ENCODE measurements at places on chromosomes 7 and 10.

GRCh38 chr10:78194539-78195402, 161.1 kb downstream of the RPS24 start:
- no peak for DNase-seq

DNA sequence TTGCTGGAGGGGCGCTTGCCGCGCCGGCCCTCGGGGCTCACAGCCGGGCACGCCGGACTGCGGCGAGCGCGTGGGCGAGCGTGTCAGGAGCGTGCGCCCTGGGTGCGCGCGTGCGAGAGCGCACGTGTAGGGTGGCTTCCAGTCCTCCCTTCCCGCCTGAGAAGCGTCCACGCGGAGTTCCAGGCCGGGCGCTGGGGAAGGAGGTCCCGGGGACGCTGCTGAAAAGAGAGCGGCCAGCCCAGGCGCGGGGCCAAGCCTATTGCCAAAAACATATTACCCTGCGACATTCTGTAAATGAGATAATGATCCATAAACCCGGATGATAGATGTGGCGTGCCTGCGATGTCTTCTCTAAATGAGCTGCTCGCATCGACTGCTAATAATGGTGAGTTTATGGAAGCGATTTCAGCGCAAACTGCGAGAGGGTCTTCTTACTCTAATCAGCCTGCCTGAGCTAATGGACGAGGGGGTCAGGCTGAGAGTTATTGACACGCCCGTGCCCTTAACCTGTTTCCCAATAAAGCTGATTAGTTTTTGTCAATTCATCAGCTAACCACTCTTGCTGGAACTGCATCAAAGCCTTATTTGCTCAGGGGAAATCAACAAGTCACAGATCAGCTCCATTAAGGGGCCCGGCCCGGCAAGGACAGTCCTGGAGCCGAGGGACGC, 8.0 kb upstream of the MNX1 start:
- no peak for DNase-seq

GRCh38 chr7:31106303-31107105, 54.4 kb downstream of the ADCYAP1R1 start:
- no peak for DNase-seq

DNA sequence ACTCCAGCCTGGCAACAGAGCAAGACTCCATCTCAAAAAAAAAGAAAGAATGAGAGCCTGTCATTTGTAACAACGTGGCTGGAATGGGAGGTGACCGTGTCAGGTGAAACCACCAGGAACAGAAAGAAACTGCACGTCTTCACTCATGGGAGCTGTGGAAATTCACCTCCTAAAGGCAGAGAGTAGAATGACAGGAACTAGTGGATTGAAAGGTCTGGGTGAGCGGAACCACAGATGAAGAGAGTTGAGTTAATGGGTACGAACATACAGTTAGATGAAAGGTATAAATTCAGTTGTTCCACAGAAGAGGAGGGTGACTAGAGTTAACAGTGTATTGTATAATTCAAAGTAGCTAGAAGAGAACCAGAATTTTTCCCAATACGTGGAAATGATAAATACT, 78.6 kb downstream of the MAD1L1 start:
- no peak for DNase-seq

DNA sequence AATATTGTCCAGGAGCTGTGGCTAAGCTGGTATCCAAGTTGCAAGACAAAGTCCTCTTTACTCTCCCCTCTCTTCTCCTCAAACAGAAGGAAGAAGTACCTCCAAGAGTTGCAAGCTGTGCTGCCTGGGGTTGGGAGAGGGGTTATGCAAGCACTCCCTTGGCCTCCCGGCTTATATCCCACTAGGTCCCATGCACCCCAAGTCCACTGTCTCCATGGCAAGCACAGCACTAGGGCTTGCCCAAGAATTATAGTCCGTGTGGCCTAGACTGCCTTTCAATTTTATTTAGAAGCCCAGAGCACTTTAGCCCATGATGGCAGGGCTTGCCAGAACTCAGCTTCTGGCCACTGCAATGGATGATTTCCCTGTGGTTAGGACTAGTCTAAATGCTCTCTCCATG, 40.4 kb upstream of the TECTB start:
- DNase-seq: no peak

- no peak for DNase-seq
These were observed 10.3 kb downstream of the ZMIZ1 start for GRCh38 chr10:79079054-79079397.

DNA sequence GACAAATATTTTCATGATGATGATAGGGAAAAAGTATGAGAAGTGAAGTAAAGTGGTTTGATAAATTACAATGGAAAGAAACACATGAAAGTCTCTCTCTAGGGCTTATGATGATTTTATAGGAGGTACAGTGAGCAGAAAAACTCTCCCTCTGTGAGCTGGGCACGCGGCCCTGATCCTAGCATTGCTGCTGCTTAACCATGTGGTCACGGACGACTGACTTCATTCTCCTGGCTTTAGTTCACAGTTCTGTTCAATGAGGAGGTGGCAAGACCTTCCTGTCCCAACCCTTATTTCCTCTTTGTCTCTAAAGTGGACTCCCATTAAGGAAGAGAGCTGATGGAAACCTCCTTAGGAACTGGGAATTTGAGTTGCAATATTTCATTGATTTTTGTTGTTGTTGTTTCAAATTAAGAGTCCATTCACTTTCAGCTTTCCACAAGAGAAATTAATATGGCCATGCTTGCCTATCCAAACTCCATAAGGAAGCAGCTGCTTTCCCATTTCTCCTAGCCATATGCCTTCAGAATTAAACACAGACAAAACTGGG, 8.2 kb upstream of the PON3 start:
- no peak for DNase-seq

- no peak for DNase-seq
These were observed 294.9 kb downstream of the GLRX3 start for GRCh38 chr10:130430852-130431704.

All from stimulated activated CD8-positive, alpha-beta memory T cell treated with anti-CD3 and anti-CD28 coated beads, Interleukin-7, amount 100 ng/mL, for 1 hour (primary cell).